Activated T-cell treated with anti-CD3 and anti-CD28 coated beads for 1 hour (primary cell): ENCODE measurements at places on chromosomes 2 and 18.

DNA sequence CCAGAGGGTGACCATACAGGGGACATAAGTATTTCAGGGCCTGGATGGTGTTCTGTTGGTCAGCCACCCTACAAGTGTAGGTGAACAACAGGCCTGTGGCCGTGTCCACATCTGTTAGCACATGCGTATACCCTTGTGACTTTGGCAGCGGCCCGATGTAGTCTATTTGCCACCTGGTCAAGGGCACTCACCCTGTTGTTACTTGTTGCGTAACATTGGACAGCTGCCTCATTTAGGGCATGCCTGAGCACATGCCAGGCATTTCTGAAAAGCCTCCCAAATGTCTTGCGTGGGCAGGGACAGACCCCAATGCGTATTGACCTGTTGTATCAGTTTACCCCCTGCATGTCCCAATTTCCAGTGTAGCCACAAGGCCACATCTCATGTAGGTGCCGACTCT lies 235.0 kb downstream of the MBD5 start:
- no peak for DNase-seq

DNA sequence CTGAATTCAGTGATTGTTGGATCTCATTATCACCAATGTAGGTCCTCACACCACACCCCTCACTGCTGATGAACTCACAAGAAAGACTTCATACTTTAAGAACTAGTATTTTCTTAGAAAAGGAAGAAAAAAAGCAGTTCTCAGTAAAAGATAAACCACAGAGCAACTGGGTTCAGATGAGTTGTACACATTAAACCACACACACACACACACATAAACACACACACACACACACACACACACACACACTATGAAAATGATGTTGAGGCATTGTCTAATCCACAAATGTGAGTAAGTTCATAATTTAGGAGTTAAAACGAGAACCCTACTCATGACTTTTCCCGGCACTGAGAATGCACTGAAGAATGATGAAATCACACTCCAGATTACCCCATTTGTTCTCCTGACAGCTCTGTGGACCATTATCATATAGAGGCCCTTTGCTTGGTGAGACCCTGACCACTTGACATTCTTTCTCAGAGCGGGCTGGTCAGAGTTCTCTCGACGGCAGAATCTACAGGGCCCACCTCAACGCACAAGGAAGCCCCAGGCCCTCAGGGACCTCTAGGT lies 106.2 kb downstream of the BCL2 start:
- DNase-seq: no peak

DNA sequence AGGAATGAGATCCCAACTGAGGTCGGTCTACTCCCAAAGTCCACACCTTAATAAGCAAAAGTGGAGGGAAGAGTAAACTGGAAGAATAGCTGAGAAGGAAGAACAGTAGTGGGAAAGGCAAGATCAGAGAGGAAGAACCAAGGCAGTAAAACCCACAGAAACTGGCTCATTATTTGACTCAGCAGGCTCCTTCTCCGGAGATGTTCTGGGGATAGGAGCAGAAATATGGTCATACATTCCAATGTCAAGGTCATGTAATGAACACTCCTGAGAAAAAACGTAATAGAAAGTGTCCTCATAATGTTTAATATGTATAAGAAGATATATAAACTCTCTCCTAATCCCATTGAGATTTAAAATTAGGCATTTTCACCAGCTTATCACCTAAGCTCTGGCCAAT lies 39.5 kb downstream of the STK39 start:
- no peak for DNase-seq

- DNase-seq: no peak
Observed at GRCh38 chr18:75544051-75544481, 116.6 kb upstream of the SMIM21 start.

- DNase-seq: no peak
Observed at GRCh38 chr2:13227578-13227977, 510.8 kb downstream of the TRIB2 start.

- DNase-seq: no peak
Observed at GRCh38 chr2:57965961-57966360, 80.6 kb upstream of the VRK2 start.

DNA sequence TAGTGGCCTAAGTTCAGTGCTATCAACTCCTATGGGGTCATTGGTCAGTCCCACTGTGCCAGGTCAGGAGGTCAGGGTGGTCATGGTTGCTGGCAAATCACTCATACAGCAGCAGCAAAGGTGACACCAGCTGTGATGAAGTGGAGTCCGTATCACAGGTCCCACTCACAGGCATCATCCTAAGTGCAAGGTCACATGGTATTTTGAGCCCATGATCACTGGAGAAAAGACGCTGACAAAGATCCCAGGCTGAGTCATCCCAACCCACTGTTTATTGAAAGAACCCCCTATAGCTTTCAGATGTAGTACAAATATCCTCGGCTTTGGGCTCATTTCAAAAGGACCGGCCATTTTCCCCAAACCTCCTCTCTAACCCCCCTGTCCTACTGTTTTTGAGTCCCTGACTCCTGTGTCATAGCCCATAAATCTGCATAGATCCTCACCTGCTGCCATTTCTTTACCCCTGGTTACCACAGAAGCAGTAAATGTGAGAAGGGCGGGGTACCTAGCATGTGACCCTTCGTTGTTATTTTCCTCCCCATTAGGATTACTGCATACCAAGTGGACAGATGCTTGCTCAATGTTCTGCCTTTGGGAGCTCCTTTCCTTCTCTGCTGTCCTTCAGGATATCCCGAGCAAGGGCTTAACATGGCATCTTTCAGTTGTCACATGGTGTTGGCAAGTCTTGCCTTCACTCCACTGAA lies 107.7 kb downstream of the COL6A3 start:
- no peak for DNase-seq

DNA sequence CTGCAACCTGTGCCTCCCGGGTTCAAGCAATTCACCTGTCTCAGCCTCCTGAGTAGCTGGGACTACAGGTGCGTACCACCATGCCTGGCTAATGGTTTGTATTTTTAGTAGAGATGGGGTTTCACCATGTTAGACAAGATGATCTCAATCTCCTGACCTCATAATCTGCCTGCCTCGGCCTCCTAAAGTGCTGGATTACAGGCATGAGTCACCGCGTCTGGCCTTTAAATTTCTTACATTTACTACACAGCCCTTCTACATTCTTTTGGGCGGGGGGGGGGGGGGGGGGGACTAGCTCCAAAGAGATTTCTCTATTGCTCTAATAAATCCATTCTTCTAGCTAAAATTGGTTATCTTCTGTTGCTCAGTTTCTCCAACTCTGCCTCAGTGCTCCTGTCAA lies 964.9 kb upstream of the ACVR2A start:
- no peak for DNase-seq

GRCh38 chr18:12325726-12326245 lies 17.7 kb downstream of the TUBB6 start:
- DNase-seq: no peak

GRCh38 chr2:133407341-133407740 lies 160.9 kb downstream of the NCKAP5 start:
- no peak for DNase-seq

- no peak for DNase-seq
Observed at GRCh38 chr2:108971661-108972566, 17.1 kb downstream of the EDAR start.

DNA sequence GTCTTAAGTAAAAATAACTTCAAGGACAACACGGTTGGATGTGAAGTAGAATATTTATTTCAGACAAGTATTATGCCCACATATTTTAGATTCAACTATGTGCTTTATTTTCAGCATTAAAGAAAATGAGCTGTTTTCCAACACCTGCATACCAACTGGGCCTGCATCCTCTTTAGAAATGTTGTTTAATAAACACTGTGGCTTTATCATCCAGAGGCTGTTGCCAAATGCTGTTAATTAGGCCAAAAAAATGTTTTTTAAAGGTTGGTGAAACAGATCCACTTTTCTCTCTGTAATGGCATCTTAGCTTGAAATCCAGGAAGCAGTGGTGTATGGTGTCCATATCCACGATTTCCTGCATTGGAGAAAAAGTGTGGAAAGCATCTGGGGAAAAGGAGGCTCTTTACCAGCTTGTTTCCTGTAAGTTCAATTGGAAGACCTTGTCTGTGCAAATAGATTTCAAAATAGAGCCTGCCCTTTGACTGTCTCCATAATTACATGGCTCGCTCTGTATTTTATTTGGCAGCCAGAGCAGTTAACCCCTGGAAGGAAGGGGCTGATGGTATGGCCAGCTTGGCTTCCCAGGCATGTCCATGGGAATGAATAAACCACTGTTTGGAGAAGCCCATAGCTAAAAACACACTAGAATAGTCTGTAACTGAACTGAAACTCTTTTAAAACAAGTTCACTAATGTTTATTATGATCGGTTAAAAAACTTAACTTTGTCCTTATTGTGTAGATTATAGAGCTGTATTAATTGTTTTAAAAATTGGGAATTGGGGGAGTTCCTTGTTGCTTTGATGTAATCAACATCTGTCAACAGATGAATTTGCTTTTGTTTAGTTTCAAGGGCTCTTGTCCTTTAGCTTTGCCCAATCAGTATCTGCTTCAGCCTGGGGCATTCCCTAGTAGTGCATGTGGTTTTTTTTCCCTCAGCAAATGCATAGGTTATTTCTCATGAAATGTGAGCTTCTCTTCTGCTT lies 33.0 kb upstream of the DLX1 start:
- no peak for DNase-seq

- no peak for DNase-seq
Observed at GRCh38 chr2:50491541-50492476, 540.1 kb downstream of the NRXN1 start.

GRCh38 chr2:125398738-125399524 lies 1257.0 kb upstream of the GYPC start:
- DNase-seq: no peak

GRCh38 chr18:58697146-58697545 lies 25.9 kb downstream of the MALT1 start:
- no peak for DNase-seq

DNA sequence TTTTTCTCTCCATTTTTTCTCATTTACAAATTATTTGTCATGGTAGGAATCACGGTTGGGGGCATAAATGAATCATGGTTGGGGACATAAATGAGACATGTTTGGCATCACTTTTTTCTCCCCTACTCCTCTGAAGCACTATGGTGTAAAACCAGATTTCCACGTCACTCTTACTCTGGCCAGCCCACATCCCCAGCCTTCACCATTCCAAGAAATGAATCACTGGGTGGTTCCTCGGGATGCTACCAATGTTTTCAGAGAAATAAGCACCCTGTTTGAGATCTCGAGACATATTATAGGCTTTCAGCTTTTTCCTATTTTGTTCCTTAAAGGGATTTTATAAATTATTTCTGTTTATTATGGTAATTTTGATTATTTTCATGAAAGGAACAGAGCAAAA lies 155.0 kb upstream of the SLC8A1 start:
- no peak for DNase-seq

GRCh38 chr2:241130316-241130715 lies 19.0 kb downstream of the PASK start:
- DNase-seq: no peak

- no peak for DNase-seq
Observed at GRCh38 chr18:78242806-78243205, 736.8 kb upstream of the SALL3 start.

DNA sequence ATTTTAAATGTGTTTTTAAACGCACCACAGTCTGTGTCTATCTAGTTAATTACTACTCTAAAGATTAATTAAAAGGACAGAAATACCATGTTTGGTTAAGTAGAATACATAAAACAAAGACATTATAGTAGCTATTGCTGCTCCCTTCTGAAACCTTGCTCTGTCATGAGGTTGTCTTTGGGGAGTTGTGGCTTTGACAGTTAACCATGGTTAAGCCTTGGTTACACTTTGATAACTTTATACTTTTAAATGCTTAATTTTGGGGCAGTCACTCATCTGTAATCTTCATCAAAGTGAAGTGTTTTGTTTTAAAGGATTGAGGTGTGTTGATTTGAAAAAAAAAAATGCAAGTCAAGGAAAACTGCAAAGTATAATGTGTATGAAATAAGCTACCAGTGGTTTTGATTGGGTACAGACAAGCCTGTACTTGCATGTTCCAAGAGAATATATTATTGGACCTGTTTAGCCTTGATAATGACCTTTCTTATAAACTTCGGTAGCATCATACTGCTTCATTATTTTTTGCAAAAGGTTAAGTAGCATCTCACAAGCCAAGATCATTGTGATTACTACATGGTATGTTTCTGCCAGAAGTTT lies 29.8 kb upstream of the TBR1 start:
- DNase-seq: no peak

DNA sequence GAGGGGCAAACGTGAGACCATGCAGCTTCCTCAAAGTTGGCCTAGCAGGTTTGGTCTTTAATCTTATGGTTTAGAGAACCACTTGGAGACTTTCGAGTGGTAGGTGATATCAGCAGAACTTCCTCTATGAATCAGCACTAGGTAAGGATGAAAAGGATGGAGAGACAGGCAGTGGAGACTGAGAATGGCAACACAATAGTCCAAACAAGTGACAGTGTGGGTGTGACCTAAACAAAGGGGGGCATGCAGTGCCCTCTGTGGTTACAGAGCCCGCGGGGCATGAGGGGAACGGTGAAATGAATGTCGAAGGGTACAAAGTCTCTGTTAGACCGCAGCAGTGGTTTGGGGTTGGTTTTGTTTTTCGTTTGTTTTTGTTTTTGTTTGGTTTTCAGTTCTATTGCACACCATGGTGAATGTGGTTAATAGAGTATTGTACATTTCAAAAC lies 143.9 kb downstream of the L3MBTL4 start:
- DNase-seq: no peak

DNA sequence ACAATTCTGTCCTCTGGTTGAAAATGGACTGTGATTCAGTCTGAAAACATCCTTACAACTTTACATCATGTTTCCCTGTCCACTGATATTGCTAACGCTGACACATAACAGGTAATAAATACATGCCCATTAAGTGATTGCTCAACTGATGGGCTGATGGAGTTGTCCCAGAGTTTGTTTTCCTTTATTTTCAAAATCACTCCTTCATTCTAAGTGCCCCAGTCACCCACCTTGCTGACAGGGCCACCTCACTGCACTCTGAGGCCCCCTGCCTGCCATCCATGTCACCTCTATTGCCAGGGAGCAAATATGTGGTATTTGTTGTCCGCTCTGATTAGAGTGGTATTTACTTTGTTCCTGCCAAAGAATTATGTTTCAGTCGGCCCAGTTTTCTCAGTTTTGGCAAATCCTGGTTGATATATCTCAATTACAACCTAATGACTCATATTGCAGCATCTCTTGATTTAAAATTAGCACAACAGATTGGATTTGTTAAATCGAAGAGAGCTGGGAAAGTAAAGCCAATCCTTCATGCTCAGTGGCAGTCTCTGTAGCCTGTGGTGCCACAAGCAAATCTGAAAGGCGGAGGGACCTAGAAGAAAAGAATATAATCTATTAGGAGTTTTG lies 105.1 kb downstream of the RDH14 start:
- no peak for DNase-seq
